ENCODE measurements at places on chromosomes 1 and 21. TPM values are rescaled to one million over a fixed set of nuclear protein-coding genes. Genes with fewer than 3 reads are reported as not detected.
A peak's percentile ranks its signal among the peaks of the same experiment; 100 is the strongest.

The UBL4B gene
- total RNA-seq = not detected

The TACSTD2 gene
- total RNA-seq = not detected

The NR1I3 gene
- total RNA-seq = not detected

The FHAD1 gene
- not detected for total RNA-seq

The FH gene
- 9.9 TPM for total RNA-seq

The KRTAP7-1 gene
- not detected for total RNA-seq

The BTBD19 gene
- total RNA-seq = 0.89 TPM

The OR2G6 gene
- total RNA-seq = not detected

The LRRIQ3 gene
- not detected for total RNA-seq

The RPTN gene
- not detected for total RNA-seq

The NCMAP gene
- 0.89 TPM for total RNA-seq

The PSRC1 gene
- 18.7 TPM for total RNA-seq

The EEIG2 gene
- 17.4 TPM for total RNA-seq

GRCh38 chr1:77951328-77951727 lies 27.5 kb downstream of the FUBP1 start:
- DNase-seq = no peak
- H3K36me3 ChIP-seq = peaks cover 46% of the 10 kb centered on the region
- no peaks in the 10 kb centered on the region for H3K4me1 ChIP-seq
- no peaks in the 10 kb centered on the region for H3K27me3 ChIP-seq

GRCh38 chr1:227362039-227362438 lies 43.7 kb upstream of the CDC42BPA start:
- H3K4me1 ChIP-seq = peaks cover 9% of the 10 kb centered on the region
- H3K27ac ChIP-seq = no peak overlapping the region
- DNase-seq = no peak
- no peaks in the 10 kb centered on the region for H3K27me3 ChIP-seq

DNA sequence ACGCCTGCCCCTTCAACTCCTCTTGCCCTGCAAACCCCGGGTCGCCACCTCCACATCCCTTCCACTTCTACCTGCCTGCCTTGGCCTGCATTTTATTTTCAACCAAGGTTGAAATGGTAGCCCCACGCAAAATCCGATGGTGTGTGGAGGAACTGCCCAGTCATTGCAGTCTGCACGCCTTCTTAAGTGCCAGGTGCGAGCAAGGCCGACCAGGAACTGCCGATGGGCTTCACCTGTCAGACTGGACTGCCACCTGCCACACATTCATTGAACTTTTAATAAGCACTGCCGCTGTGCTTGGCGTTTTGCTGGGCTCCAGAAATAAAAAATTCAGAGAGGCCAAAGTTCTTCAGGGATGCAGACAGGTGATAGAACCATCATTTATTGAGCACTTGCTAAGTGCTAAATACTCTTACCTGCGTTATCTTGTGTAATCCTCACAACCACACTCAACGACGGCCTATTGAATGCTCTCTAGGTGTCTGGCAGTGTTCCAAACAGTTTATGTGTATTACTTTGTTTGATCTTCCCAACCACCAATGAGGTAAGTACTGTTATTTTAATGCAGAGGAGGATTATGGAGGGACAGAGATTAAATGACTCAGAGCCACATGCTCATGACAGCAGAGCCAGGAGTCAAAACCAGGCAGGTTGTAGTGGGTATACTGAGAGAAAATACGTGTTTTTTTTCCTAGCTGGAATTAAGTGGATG lies 36.2 kb downstream of the CACHD1 start:
- peaks cover 15% of the 10 kb centered on the region for H3K4me1 ChIP-seq
- no peaks in the 10 kb centered on the region for H3K27me3 ChIP-seq
- peak overlapping the region; percentile 72 for H3K27ac ChIP-seq
- peak; percentile 70 for DNase-seq
- H3K4me3 ChIP-seq = peak overlapping the region; percentile 60
- no peaks in the 10 kb centered on the region for H3K36me3 ChIP-seq

DNA sequence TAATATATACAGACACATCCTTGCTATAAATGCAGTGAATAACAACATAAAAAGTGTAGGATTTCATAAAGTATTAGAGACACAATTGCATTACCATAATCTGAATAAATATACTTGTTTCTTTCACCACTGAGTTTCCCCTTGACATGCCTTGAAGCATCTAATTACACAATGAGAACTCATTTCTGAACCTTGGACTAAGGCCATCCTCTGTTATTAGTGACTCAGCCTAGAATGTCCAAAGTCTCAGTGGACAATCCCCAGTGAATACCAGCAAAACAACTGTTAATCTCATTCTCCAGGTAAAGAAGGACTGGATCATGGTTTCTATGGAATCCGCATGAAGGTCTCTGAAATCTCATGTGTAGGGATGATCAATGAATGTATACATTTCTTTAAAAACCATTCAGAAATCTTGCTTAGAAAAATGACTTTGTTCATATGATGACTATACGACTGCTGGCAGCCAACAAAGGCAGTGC lies at the start of gene OR2L5:
Gene OR2L5 (plus strand): TSS at position 432 of the 482 bp plus-strand sequence. CDS start 8,288 bp downstream, outside the sequence.
- no peaks in the 10 kb centered on the region for H3K36me3 ChIP-seq
- H3K27me3 ChIP-seq = no peaks in the 10 kb centered on the region
- H3K4me3 ChIP-seq = no peak within 1 kb of the TSS
- H3K4me1 ChIP-seq = no peaks in the 10 kb centered on the region
- no peak within 1 kb of the TSS for H3K27ac ChIP-seq

DNA sequence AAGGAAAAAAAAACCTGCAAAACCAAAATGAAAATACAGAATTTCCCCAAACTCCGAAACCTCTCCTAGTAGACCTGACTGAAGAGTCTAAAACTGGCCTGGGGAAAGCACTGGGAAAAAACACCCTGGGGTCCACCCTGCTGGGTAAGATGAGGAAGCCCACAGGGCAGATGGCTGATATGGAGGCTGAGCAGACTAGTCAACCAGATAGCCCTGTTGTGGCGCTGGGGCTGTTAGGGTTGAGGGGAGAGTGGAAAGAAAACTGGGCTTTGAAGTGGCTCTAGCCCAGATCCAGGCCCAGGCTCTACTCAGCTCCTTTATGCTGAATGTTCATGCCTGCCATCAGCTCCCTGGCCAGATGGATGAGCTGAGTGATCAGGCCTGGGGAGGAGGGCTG lies 6.8 kb upstream of the SLAMF1 start:
- no peak overlapping the region for H3K4me3 ChIP-seq
- H3K36me3 ChIP-seq = no peaks in the 10 kb centered on the region
- no peak for DNase-seq
- no peaks in the 10 kb centered on the region for H3K27me3 ChIP-seq
- no peaks in the 10 kb centered on the region for H3K4me1 ChIP-seq

- DNase-seq = peak; percentile 91
- no peaks in the 10 kb centered on the region for H3K27me3 ChIP-seq
- peak overlapping the region; percentile 35 for H3K27ac ChIP-seq
Observed at GRCh38 chr1:44660176-44660575, 14.1 kb downstream of the TMEM53 start.

DNA sequence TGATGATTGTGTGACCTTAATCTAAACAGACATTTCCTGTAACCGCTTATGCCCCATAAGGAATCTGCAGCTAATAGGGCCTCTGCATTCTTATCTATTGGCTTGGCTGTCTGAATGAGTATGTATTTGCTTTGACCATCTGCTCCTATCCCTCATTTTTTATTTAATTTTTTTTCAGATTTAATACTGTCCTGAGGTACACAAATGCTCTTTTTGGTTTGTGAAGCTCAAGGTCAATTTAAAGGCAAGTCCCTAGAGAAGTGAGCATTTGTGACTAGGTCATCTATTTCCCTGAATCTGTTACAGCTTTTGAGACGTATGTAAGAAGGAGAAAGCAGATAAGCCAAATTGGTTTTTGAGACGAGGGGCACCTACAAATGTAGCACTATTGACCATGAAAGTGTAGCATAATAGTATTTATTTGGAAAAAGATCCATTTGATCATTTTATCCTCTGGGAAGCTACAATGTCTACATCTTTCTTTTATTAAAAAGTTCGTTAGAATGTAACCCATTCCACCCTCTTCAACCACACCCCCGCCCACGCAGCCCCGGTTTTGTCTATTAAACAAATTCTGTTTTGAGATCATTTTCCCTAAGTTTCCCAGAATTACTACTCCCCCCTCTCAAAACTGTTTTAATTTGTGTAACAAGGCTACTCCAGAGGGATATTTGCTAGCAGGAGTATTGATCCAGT lies 69.2 kb upstream of the HSPA13 start:
- peak; percentile 3 for DNase-seq
- H3K36me3 ChIP-seq = no peaks in the 10 kb centered on the region
- no peaks in the 10 kb centered on the region for H3K4me1 ChIP-seq
- H3K4me3 ChIP-seq = no peak overlapping the region

- peak overlapping the region; percentile 64 for H3K27ac ChIP-seq
- DNase-seq = no peak
- H3K4me1 ChIP-seq = peaks cover 13% of the 10 kb centered on the region
- no peak overlapping the region for H3K4me3 ChIP-seq
- H3K36me3 ChIP-seq = no peaks in the 10 kb centered on the region
- no peaks in the 10 kb centered on the region for H3K27me3 ChIP-seq
Observed at GRCh38 chr1:85612704-85613361, 32.3 kb downstream of the CCN1 start.

DNA sequence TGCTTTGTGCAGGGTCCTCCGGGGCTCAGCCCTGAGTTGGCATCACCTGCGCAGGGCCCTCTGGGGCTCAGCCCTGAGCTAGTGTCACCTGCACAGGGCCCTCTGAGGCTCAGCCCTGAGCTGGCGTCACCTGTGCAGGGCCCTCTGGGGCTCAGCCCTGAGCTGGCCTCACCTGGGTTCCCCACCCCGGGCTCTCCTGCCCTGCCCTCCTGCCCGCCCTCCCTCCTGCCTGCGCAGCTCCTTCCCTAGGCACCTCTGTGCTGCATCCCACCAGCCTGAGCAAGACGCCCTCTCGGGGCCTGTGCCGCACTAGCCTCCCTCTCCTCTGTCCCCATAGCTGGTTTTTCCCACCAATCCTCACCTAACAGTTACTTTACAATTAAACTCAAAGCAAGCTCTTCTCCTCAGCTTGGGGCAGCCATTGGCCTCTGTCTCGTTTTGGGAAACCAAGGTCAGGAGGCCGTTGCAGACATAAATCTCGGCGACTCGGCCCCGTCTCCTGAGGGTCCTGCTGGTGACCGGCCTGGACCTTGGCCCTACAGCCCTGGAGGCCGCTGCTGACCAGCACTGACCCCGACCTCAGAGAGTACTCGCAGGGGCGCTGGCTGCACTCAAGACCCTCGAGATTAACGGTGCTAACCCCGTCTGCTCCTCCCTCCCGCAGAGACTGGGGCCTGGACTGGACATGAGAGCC lies 22.7 kb downstream of the COL6A1 start:
- H3K27me3 ChIP-seq = no peaks in the 10 kb centered on the region
- no peak overlapping the region for H3K4me3 ChIP-seq

GRCh38 chr1:202240956-202241355 lies 47.4 kb downstream of the LGR6 start:
- no peaks in the 10 kb centered on the region for H3K4me1 ChIP-seq
- no peak for DNase-seq
- H3K4me3 ChIP-seq = no peak overlapping the region

- no peak for DNase-seq
- no peak overlapping the region for H3K4me3 ChIP-seq
- no peak overlapping the region for H3K27ac ChIP-seq
- H3K36me3 ChIP-seq = no peaks in the 10 kb centered on the region
Observed at GRCh38 chr1:218829097-218829496, 344.6 kb upstream of the LYPLAL1 start.

DNA sequence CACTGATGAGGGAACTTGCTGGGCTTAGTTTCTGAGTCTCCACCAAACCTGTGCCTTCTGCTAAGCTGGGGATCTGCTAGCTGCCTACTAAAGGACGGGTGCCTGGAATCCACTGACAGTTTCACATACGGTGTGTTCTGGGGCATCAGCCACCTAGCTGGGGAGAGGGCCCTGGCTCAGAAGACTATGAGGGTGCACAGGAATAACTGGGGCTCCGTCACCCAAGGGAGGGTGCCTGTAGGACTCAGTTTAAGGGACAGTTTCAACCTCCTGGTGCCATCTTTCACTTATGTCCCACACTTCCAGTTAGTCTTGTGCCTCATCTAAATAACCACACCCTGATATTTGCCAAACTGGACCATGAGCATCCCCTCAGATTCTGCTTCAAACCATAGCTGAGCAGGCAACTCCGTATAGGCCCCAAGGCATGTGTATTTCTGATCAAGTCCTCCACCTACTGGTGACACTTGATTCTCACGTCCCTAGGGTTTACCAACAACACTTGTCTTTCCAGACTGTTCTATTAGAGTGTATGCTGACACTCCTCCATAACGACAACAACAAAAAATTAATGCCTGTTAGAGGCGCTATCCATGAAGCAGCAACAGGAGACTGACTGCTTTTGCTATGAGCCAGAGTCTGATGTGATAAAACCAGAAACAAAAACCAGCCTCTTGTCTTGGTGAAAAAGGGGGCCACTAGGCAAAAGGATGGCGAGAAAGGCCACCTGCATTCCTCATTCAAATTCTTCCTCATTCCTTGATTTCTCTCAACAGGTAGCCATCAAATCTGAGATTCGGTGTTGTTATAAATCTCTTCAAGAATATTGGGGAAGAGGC lies 55.0 kb upstream of the PAXBP1 start:
- no peak overlapping the region for H3K27ac ChIP-seq
- H3K4me3 ChIP-seq = no peak overlapping the region
- no peaks in the 10 kb centered on the region for H3K36me3 ChIP-seq
- H3K4me1 ChIP-seq = no peaks in the 10 kb centered on the region
- H3K27me3 ChIP-seq = no peaks in the 10 kb centered on the region
- DNase-seq = peak; percentile 85

- no peak overlapping the region for H3K4me3 ChIP-seq
- no peak overlapping the region for H3K27ac ChIP-seq
- no peak for DNase-seq
- H3K36me3 ChIP-seq = no peaks in the 10 kb centered on the region
- peaks cover 8% of the 10 kb centered on the region for H3K27me3 ChIP-seq
Observed at GRCh38 chr1:152145769-152146168, 13.3 kb downstream of the RPTN start.

GRCh38 chr1:222923506-222923905 lies 108.7 kb downstream of the DISP1 start:
- no peaks in the 10 kb centered on the region for H3K36me3 ChIP-seq
- no peaks in the 10 kb centered on the region for H3K27me3 ChIP-seq
- no peak overlapping the region for H3K27ac ChIP-seq
- DNase-seq = no peak
- H3K4me1 ChIP-seq = peaks cover 34% of the 10 kb centered on the region
- H3K4me3 ChIP-seq = no peak overlapping the region

GRCh38 chr1:165945911-165946310 lies 118.5 kb downstream of the UCK2 start:
- H3K27ac ChIP-seq = no peak overlapping the region
- H3K4me3 ChIP-seq = no peak overlapping the region
- H3K27me3 ChIP-seq = no peaks in the 10 kb centered on the region

- peaks cover 4% of the 10 kb centered on the region for H3K4me1 ChIP-seq
- no peak for DNase-seq
- H3K27ac ChIP-seq = no peak overlapping the region
- peaks cover 10% of the 10 kb centered on the region for H3K27me3 ChIP-seq
- no peak overlapping the region for H3K4me3 ChIP-seq
Observed at GRCh38 chr1:175157200-175157599, 35.4 kb downstream of the KIAA0040 start.

GRCh38 chr1:89201106-89201794 lies 2.5 kb upstream of the GBP4 start:
- H3K27ac ChIP-seq = peak overlapping the region; percentile 11
- no peak for DNase-seq
- no peaks in the 10 kb centered on the region for H3K27me3 ChIP-seq

- no peak overlapping the region for H3K27ac ChIP-seq
- no peak overlapping the region for H3K4me3 ChIP-seq
- H3K27me3 ChIP-seq = no peaks in the 10 kb centered on the region
- peak; percentile 78 for DNase-seq
Observed at GRCh38 chr1:153422450-153423068, 6.2 kb downstream of the S100A7A start.

GRCh38 chr1:165858364-165858823 lies 31.0 kb downstream of the UCK2 start:
- no peaks in the 10 kb centered on the region for H3K27me3 ChIP-seq
- no peaks in the 10 kb centered on the region for H3K36me3 ChIP-seq
- H3K4me3 ChIP-seq = no peak overlapping the region
- H3K4me1 ChIP-seq = peaks cover 51% of the 10 kb centered on the region
- no peak for DNase-seq
- no peak overlapping the region for H3K27ac ChIP-seq
